Stimulated activated CD4-positive, alpha-beta T cell treated with anti-CD3 and anti-CD28 coated beads, Interleukin-15, amount 100 ng/mL, for 48 hours (primary cell): ENCODE measurements at places on chromosomes 11 and 22.

DNA sequence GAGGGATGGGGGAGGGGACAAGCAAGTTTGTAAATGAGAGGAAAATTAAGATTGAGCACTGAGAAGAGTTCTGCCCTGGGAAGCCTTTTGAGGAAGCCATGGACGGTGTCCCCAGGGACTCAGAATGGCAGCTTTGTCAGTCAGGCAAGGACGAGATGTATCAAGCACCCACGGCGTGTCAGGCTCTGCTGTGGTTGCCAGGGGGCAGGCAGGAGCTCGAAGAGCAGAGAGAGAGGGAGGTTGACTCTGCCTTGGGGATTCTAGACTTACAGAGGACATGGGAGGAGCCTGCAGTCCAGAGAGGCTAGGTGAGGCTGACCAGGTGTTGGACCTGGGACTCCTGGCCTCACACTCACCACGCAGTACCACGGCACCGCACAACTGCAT lies 29.1 kb upstream of the SYT7 start:
- DNase-seq: no peak

DNA sequence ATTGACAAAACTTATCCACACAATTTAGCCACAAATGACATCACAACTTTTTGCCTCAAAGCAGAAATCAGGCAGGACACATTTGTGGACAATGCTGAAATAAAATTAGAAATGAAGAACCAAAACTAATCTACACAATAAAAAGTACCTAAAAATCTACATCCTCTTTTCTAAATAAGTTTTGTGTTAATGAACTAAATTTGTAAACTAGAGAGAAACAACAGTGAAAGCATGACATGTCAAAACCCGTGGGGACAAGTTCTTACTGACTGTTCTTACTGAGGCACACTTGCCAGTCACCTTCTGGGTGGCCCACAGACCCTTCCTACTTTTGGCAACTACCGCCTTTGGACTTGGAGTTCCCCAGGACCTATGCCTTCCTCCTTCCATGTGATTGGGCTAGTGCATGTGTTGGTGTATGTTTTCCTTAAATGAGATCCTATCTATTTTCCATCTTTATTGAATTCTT lies 60.7 kb upstream of the MUC15 start:
- DNase-seq: no peak

GRCh38 chr22:37235897-37236607 lies 8.0 kb downstream of the RAC2 start:
- DNase-seq: no peak

- no peak for DNase-seq
Observed at GRCh38 chr11:9821008-9821752, 157.3 kb downstream of the SWAP70 start.

GRCh38 chr11:113675565-113675964 lies 30.5 kb downstream of the TMPRSS5 start:
- no peak for DNase-seq

DNA sequence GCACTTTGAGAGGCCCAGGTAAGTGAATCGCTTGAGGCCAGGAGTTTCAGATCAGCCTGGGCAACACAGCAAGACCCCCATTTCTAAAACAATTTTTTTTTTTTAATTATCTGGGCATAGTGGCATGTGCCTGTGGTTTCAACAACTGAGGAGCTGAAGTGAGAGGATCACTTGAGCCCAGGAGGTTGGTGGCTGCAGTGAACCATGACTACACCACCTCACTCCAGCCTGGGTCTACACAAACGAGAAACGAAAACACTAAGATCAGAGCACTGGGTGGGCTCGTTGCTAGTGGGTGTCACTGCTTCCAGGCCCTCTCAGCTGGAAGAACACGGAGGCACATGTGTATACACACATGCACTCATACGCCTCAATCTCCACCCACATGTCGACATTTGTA lies 4.1 kb upstream of the MOB2 start:
- DNase-seq: no peak

DNA sequence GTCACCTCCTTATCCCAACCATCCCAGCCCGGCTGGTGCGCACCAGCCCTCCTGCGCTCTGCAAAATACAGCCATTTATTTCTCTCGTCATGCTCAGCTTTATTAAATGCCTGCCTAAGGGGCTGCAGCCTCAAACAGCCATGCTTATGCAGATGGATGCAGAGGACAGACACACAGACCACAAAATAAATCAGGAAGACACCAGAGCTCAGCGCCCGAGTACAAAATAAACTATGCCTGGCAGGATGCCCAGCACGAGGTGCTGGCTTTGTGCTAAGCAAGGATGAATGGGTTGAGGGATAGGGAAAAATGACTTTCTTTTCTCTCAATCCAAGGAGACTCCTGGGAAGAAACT lies 70.5 kb downstream of the RPUSD4 start:
- no peak for DNase-seq

DNA sequence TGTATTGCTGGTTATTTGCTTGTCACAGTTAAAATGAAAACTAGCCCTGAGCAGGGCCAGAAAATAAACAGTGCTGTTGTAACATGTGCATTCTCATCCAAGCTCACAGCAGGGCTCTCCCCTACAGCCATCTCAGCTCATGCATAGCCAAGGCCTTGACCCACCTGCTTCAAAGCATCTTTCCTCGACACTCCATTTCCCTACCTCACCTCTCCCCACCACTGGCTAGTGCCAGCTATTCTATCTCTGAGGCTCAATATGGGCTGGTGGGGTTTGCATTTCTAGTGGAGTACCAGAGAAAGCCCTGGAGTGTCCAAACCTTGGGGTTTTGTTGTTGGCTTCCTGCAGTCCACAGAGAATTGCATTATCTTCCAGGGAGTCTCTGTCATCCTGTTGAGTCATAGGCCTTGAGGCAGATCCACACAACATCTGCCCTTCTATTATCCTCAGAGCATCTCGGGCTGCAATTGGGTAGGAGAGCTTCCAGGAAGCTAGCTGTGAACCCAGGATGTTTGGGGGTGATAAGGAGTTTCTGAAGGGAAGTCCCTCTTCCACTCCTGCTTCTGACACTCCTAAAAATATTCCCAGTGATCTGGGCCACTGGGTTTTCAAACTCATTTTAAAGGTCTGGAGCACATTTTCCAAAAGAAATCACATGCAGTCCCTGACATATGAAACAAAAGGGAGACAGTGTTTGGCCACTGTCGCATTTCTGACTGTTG lies 36.1 kb upstream of the AMOTL1 start:
- DNase-seq: no peak

- DNase-seq: no peak
Observed at GRCh38 chr11:44778195-44779100, 51.7 kb downstream of the TSPAN18 start.

DNA sequence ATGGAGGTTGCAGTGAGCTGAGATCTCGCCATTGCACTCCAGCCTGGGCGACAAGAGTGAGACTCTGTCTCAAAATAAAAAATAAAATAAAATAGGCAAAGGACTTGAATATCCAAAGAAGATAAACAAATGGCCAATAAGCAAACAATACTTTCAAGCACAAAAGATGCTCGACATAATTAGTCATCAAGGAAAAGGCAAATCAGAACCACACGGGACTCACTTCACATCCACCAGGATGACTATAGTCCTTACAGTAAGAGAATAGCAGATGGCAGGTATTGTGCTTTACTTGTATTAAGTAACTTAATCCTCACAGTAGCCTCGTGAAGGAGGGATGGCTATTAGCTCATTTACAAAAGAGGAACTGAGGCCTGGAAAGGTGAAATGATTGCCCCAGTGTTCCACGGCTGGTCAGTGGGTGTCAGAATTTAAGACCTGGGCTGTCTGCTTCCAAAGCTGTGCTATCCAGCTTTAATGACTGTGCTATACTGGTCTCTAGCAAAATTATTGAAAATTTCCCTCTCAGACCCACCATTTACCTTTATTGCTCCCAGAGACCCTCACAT lies 40.2 kb upstream of the RBFOX2 start:
- no peak for DNase-seq

GRCh38 chr11:20589796-20590195 lies 9.6 kb upstream of the SLC6A5 start:
- no peak for DNase-seq

- DNase-seq: no peak
Observed at GRCh38 chr11:133955945-133956421, 785 bp downstream of the IGSF9B start.

GRCh38 chr11:111465400-111465799 lies 46.8 kb downstream of the BTG4 start:
- no peak for DNase-seq

DNA sequence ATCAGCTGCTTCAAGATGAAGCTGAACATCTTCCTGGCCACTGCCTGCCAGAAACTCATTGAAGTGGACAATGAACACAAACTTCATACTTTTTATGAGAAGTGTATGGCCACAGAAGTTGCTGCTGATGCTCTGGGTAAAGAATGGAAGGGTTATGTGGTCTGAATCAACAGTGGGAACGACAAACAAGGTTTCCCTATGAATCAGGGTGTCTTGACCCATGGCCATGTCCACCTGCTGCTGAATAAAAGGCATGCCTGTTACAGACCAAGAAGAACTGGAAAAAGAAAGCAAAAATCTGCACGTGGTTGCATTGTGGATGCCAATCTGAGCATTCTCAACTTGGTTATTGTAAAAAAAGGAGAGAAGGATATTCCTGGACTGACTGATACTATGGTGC lies 22.2 kb upstream of the BIRC3 start:
- DNase-seq: no peak

- DNase-seq: no peak
Observed at GRCh38 chr22:36550701-36551495, 21.9 kb upstream of the EIF3D start.

- DNase-seq: no peak
Observed at GRCh38 chr11:124867700-124868099, 2.5 kb downstream of the ROBO3 start.

GRCh38 chr11:11735586-11735985 lies 106.2 kb upstream of the USP47 start:
- no peak for DNase-seq

- no peak for DNase-seq
Observed at GRCh38 chr11:76701294-76702040, 30.9 kb upstream of the LRRC32 start.

GRCh38 chr11:79342686-79343085 lies 98.1 kb downstream of the TENM4 start:
- DNase-seq: no peak

DNA sequence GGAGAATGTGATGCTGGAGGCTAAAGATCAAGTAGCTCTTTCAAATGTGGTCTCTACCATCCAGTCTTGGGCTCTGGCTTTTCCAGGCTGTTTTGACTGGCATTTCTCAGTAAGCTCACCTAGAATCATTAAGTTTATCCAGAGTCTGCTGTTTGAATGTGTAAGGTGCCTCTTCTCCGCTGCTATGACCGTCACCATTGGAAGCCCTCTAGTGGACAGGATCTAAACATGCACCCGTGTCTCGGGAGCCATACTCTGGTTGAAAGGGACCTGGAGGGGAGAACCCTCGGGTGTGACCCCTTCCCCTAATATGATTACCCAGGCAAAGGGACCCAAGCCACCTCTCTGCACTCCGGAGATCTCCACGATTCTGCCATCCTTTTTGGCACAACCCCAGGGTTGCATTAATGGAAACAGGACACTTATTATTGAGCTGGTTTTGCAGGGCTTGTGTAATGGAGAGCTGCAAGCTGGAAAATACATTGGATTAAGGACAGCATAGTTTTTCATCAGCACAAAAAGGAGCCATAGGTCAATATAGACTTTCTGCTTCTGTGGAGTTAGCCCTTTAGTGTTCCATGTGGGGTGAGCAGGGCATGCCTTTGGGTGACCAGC lies 191.0 kb upstream of the LARGE1 start:
- no peak for DNase-seq

DNA sequence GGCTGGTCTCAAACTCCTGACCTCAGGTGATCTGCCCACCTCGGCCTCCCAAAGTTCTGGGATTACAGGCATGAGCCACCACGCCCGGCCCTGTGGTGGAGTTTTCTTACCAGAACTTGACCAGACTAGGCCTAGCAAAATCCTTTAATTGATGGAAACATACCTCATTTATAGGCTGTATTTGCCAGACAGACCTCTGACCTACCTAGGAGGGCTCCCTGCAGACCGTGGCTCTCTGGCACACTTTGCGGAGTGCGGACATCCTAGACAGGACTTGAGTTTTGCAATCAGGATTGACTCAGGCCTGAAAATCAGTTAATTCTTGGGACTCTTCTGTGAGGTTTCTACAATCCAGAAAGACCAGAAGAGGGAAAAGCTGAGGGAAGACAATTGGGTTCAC lies 53.1 kb downstream of the FEZ1 start:
- no peak for DNase-seq

DNA sequence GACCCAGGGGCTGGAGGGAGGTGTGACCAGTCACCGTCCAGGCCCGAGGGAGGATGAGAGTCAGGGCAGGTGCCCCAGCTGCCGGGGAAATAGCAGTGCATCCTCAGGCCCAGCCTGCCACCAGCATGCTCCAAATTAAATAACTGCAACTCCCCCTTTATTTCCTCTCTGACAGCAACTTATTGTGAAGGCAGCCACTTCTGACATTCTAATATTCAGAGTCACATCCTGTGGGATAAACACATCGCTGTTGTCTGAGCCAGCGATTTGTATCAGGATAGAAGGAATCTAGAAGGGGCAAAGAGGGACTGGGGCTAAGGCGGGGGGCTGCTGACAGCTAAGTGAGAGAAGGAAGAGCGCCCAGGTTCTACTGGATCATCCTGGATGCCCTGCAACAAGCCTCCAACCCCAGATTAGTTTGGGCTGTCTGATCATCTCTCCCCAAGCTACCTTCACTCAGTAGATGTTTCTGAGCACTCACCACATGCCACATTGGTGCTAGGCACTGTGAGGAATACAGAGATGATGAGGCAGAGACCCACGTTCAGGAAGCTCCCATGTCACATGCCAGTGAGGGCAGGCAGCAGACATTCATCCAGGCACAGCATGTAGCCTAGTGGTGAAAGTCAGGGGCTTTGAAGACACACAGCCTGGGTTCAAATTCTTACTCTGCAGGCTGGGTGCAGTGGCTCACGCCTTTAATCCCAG lies 214.1 kb downstream of the BUD13 start:
- no peak for DNase-seq

GRCh38 chr11:93718057-93718563 lies 23.2 kb downstream of the TAF1D start:
- no peak for DNase-seq

DNA sequence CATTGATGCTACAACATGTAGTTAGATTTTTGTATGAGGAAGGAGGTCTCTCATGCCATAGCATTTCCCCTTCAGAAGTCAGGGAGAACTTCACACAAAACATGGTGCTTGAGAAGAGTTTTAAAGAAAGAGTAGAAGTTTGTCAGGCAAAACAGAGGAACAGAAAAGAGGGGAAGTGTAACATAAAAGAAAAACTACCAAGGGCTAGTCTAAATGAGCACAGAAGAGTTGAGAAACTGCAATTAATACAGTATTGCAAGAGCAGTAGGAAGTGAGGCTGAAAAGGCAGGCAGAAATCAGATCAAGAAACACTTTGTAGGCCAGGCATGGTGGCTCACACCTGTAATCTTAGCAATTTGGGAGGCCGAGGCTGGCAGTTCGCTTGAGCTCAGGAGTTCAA lies 61.0 kb downstream of the FAM168A start:
- no peak for DNase-seq

GRCh38 chr22:23240639-23241389 lies 60.5 kb downstream of the BCR start:
- no peak for DNase-seq
